ENCODE measurements at places on chromosomes 2 and 18. TPM values are rescaled to one million over a fixed set of nuclear protein-coding genes. Genes with fewer than 3 reads are reported as not detected.

Gene HK2
- total RNA-seq: 9.9 TPM

Gene LIMS1
- total RNA-seq: 42.8 TPM

Gene SCN3A
- total RNA-seq: 25.4 TPM

Gene STARD6
- total RNA-seq: 0.69 TPM

Gene CYP27C1
- total RNA-seq: 1.3 TPM

Gene LRRTM4
- total RNA-seq: 30.4 TPM

Gene IAH1
- total RNA-seq: 76.0 TPM

Gene PXDN
- 53.5 TPM for total RNA-seq

Gene PIAS2
- total RNA-seq: 42.2 TPM

Gene HRH4
- 0.06 TPM for total RNA-seq

Gene SIGLEC15
- not detected for total RNA-seq

Gene BARD1
- total RNA-seq: 25.8 TPM

Gene ASXL2
- 11.3 TPM for total RNA-seq

Gene GAD1
- 60.9 TPM for total RNA-seq

Gene CLEC4F
- total RNA-seq: not detected

Gene RAMP1
- total RNA-seq: 36.6 TPM

Gene KLHL41
- 3.0 TPM for total RNA-seq

Gene ERMN
- total RNA-seq: 30.0 TPM

Gene LOXHD1
- 0.22 TPM for total RNA-seq

Gene GATA6
- 0.89 TPM for total RNA-seq

Gene GAL3ST2
- 0.33 TPM for total RNA-seq

Gene YIPF4
- total RNA-seq: 35.5 TPM

Gene FAM237A
- total RNA-seq: not detected

Gene ZFAND2B
- total RNA-seq: 40.5 TPM

Gene PPM1G
- total RNA-seq: 40.2 TPM

Gene MREG
- total RNA-seq: 4.5 TPM

Gene RNMT
- total RNA-seq: 52.8 TPM

Gene SCG2
- 166 TPM for total RNA-seq

Gene CCDC74A
- 20.7 TPM for total RNA-seq

Gene LAMA3
- 10.4 TPM for total RNA-seq

Gene ARID5A
- total RNA-seq: 7.9 TPM

Gene KCNK3
- total RNA-seq: 13.4 TPM

Gene B3GNT7
- total RNA-seq: 5.2 TPM

Gene SIX3
- total RNA-seq: 0.28 TPM
